ENCODE measurements at places on chromosomes 7 and 10. TPM values are rescaled to one million over a fixed set of nuclear protein-coding genes. Genes with fewer than 3 reads are reported as not detected.

The FAM131B gene
- 0.36 TPM for polyA plus RNA-seq

The MNX1 gene
- not detected for polyA plus RNA-seq

The ARL4A gene
- polyA plus RNA-seq = 40.8 TPM

The GIMAP7 gene
- 519 TPM for polyA plus RNA-seq

The TMEM176B gene
- 0.33 TPM for polyA plus RNA-seq

The DNAJC12 gene
- polyA plus RNA-seq = not detected

The HSPA14 gene
- polyA plus RNA-seq = 16.0 TPM

The ITPRID1 gene
- not detected for polyA plus RNA-seq

The WASL gene
- 1.5 TPM for polyA plus RNA-seq

Measured in CD4-positive, CD25-positive, alpha-beta regulatory T cell (primary cell).